ENCODE measurements at places on chromosomes 7 and 10. TPM values are rescaled to one million over a fixed set of nuclear protein-coding genes. Genes with fewer than 3 reads are reported as not detected.

GRCh38 chr7:159143780-159144757 lies 598 bp downstream of the VIPR2 start:
- H3K36me3 ChIP-seq, result no peaks in the 10 kb centered on the region
- H3K4me3 ChIP-seq, result peak overlapping the region; percentile 64
- H3K27ac ChIP-seq, result no peak overlapping the region

DNA sequence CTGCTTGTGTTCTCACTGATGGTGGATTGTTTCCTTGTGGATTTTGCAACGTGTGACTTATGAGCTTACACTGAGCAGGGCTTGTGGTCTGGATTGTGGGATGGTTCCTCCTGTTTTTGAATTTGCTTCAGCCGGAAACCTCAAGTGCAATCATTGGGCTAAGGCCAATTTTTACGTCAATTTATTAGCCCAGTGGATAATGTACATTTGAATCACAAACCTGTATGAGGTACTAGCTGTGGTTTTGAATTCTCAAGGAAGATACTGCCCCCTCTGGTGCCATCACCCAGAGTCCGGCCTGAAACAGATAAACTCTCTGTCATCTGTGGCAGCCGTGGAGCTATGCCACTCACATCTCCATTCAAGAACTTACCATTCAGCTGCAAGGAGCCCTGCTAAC lies 7.3 kb upstream of the ZNF777 start:
- no peak overlapping the region for H3K4me3 ChIP-seq
- no peaks in the 10 kb centered on the region for H3K27me3 ChIP-seq
- H3K36me3 ChIP-seq, result peaks cover 15% of the 10 kb centered on the region
- H3K27ac ChIP-seq, result no peak overlapping the region

GRCh38 chr10:89697946-89698345 lies 3.4 kb upstream of the KIF20B start:
- no peaks in the 10 kb centered on the region for H3K4me1 ChIP-seq
- H3K4me3 ChIP-seq, result no peak overlapping the region
- H3K36me3 ChIP-seq, result no peaks in the 10 kb centered on the region
- H3K27me3 ChIP-seq, result no peaks in the 10 kb centered on the region
- DNase-seq, result no peak

DNA sequence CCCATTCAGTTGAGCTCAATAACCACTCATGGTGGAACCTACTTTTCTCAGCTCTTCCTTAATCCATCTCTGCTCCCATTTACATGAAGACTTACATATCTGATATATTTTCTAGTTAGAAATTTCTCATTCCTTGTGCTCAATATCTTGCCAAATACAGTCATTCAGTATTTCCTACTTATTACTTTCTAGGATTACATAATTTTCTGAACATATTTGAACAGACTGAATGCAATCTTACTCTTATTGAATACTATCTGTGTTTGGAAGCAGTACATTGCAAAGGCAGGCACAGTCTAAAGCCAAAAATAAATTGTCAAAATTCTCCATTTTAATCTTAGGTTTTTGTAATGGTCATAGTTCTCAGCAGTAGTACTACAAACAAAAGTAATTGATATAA lies 126.0 kb downstream of the GNAI1 start:
- no peaks in the 10 kb centered on the region for H3K27me3 ChIP-seq
- H3K36me3 ChIP-seq, result no peaks in the 10 kb centered on the region
- DNase-seq, result no peak

GRCh38 chr7:116582806-116583444 lies 58.1 kb downstream of the CAV1 start:
- H3K36me3 ChIP-seq, result no peaks in the 10 kb centered on the region
- no peak overlapping the region for H3K4me3 ChIP-seq
- H3K4me1 ChIP-seq, result no peaks in the 10 kb centered on the region
- peak overlapping the region; percentile 58 for H3K27ac ChIP-seq

The RAMP3 gene
- total RNA-seq, result 77.2 TPM

The AOC1 gene
- not detected for total RNA-seq

The NUTM2A gene
- 2.3 TPM for total RNA-seq

The FOXI2 gene
- total RNA-seq, result not detected
